Right lung (tissue), 10 donors: ENCODE measurements at places on chromosomes 5 and 9. TPM values are rescaled to one million over a fixed set of nuclear protein-coding genes. Genes with fewer than 3 reads are reported as not detected.

Gene PCDH12
- polyA plus RNA-seq = 41.9 TPM

Gene LCN9
- polyA plus RNA-seq = not detected

Gene POLR3G
- polyA plus RNA-seq = 3.9 TPM

Gene IFNB1
- polyA plus RNA-seq = not detected

Gene CDH9
- not detected for polyA plus RNA-seq

Gene EXOC3
- 43.6 TPM for polyA plus RNA-seq

Gene LHX2
- polyA plus RNA-seq = 0.12 TPM

Gene OBP2B
- not detected for polyA plus RNA-seq

Gene TGFBI
- polyA plus RNA-seq = 164 TPM

Gene SYNPO
- 19.8 TPM for polyA plus RNA-seq

Gene PCA3
- polyA plus RNA-seq = 0.41 TPM
